ENCODE measurements at places on chromosomes 2 and 18.

DNA sequence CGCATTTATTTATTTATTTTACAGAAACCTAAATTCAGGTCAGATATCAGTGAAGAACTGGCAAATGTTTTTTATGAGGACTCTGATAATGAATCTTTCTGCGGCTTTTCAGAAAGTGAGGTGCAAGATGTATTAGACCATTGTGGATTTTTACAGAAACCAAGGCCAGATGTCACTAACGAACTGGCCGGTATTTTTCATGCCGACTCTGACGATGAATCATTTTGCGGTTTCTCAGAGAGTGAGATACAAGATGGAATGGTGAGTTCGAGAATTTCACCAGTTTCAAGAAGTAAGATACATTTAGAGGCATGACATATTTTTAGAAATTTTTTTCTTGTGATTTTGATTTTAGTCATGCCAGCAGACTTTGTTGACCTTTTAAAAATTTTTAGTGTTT is 4.6 kb downstream of the CDCA7 start:
- no peak for DNase-seq

- DNase-seq: no peak
Measured at GRCh38 chr2:162197069-162197825, 45.2 kb upstream of the GCG start.

DNA sequence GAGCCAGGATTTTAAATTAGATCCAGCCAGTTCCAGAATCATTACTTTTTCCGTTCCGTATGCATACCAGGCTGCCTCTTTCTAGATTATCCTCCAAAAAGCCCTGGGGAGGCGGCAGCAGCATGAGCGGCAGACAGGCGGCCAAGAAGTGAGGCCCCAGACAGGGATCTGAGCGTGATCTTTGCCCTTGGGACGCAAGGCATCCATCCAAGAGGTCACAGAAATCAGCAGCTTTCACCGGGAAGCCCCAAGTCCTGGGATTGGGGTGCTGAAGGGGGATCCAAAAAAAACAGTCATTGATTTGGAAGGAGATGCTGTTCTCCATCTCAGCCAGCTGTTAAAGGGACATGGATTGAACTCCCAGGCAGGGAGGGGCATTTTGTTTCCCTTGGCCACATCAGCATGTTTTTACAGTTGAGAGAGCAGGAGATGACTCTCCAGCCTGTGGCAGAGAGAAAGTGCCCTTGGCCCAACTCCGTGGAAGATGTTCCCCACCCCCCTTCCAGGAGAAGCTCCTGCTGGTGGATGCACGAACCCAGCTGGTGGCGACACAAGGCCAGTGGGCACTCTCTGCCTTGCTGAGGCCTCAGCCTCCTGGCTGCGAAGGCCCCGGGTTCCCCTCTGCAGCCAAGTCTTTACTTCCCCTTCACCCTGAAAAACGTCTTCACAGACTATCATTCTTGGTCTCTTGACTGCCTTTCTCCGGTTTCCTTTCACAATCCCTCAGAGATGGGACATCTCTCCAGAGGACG is 265.6 kb downstream of the ANAPC1 start:
- DNase-seq: no peak

GRCh38 chr2:218819093-218819492 is 12.5 kb downstream of the PRKAG3 start:
- DNase-seq: no peak

DNA sequence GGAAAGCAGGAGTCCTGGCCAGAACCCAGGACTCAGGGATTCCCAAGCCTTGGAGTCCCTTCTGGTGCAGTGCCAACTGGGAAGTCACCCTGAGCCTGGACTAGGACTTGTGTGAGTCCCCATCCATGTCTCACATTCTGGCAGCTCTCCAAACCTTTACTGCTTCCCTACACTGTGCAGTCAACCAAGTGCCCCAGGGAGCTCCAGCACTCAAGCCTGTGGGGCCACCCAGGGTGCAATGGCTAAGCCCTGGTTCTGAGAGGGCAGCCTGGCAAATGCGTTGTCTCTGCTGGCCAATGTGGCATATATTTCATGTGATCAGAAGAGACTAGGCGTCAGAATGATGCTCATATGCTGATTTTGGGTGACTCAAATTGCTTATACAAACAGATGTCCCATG is 223.4 kb downstream of the SP3 start:
- DNase-seq: no peak

DNA sequence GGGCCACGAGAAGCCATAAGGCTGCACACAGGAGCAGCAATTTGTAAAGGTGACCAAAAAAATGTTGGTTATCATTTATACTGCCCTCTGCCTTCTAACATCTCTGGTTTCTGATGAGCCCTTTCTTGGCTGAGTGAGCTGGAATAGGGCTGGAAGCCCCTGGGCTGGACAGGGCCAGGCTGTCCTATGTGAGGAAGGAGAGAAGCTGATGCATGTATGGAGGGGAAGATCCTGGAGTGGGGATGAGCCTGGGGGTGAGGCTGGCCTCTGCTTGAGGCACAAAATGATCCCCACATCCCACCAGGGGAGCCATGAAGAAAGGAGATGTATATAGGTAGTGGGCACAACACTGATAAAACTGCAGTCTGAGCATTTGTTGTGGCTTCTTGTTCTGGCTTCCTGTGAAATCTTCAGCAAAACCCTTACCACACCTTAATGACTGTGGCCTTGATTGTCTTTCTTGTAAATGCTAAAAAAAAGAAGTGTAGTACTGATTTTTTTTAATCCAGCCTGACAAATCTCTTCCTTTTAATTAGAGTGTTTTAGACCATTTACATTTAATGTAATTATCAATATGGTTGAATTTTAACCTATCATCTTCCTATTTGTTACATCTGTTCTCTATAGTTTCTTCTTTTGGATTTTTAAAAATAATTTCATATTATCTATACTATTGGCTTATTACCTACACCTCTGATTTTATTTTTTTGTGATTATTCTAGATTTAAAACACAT is 5.6 kb downstream of the SNED1 start:
- no peak for DNase-seq

DNA sequence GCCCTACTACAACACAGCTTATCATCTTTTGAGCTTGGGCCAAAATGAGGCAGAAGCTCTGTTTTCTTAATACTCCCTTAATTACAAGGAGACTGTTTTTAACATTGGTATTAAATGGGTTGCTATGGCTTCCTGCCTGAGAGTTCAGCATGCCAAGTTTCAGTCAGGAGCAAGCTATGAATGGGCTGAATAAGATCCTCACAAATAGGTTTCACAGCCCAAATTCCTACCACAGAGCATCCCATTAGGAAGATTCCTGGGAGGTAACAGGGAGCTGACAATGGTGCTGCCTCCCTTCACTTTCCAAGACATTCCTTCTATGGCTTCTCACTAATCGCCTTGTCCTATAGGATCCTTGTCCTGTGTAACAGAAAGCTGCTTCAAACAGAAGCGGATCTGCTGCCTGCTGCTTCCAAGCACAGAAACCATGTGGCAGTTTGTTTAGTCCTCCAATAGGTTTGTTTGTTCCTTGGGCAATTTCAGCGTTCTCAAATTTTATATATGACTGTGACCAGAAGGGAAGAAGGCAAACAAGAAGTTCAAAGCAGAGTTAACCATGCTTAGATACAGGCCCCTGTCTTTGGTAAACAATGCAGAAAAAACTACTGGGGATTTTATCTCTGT is 70.9 kb downstream of the NCKAP5 start:
- DNase-seq: no peak

DNA sequence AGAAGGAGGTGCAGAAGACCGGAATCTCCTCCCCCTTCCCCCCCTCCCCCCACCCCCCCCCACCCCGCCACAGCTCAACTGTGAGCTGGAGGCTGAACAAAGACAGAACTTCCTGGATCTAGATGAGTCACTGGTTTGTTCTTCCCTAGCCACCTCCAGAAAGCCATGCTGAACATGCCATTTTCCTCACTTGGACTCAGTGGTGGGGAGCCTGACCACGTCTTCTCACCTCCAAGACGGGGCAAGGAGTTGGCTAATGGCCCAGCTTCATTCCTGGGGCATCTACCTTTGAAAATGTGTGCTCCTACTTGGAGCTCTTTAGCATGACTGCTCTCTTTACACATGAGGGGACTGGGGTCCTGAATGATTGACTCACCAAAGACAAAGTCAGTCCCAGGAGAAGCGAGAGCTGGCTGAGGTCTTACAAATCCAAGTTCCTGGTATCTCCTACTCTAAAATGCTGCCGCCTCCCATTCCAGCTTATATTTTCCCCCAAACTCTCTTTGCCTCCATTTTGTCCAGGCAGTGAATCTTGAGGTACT is 22.6 kb upstream of the FZD5 start:
- DNase-seq: peak; percentile 30

DNA sequence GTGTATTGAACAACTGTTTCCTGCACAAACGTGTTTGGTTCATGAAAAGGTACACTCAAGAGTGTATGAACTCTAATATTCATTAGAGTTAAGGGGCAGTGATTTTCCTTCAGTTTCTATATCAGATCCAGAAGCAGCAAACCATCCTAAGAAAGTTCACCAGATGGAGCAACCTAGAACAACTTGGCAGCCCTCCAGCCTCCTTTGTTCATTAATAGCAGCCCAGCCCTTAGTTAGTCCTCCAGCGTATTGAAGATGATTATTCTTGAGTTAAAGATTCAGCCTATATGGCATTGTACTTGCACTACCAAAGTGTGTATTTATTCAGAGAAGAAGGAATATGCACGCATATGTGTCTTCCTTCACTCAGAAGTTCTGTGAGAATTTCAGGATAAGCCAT is 365.5 kb downstream of the SETBP1 start:
- no peak for DNase-seq

GRCh38 chr2:144211826-144212225 is 308.1 kb downstream of the ZEB2 start:
- DNase-seq: peak; percentile 50

Data from hematopoietic multipotent progenitor cell treated with erythropoietin and hydrocortisone succinate and interleukin-3 and kit ligand, for 8 days (in vitro differentiated cells).